ENCODE measurements at places on chromosomes 6 and 20.

GRCh38 chr6:111850295-111850937, 22.8 kb downstream of the FYN start:
- DNase-seq: no peak

- no peak for DNase-seq
Measured at GRCh38 chr6:20605061-20605460, 70.8 kb downstream of the CDKAL1 start.

DNA sequence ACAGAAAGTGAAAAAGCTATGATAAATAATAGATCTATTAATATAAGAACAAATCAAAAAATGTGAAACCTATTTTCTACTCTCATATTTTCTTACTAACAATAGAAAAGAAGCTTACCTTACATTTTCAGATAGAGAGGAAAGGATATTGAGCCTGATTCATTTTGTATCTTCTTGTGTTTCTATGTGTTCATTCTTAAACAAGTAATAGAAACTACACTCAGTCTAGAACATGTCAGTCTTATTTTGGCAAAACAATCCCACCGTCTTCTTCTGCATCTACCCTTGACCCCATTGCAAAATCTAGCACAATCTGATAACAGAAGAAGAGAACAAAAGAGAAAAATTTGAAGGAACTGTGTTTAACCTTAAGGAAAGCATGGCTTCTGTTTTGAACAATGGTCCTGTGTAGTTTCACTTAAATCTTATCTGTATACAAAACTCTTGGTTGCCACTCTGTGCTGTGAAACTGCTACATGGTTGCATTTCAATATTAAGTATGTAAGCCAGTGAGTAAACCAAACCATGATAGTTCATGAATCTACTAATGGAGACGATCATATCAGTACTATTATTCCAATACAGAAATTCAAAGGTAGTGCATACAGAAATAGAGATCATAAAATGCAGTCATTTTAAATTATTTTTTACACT, 69.5 kb upstream of the LGSN start:
- DNase-seq: no peak

- no peak for DNase-seq
Measured at GRCh38 chr20:38120625-38120988, 44.5 kb downstream of the TGM2 start.

DNA sequence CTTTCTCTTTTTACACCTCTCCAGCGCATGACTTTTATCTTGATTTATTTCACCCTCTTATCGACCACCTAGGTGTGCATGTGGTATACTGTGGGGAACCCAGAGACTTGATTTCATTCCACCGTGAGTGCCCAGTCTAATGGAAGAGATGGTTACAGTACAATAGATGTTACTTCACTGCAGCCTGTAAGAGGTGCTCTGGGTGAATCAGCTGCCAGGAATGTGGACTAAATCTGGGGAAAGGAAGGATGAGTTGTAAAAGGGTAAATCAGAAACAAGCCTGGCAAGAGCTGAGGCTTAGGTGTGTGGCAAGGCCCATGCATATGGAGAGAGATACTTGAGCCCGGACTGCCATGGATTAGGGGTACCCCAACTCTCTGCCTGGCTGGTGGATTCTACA, 7.4 kb downstream of the STK35 start:
- no peak for DNase-seq

- no peak for DNase-seq
Measured at GRCh38 chr20:59752704-59753460, 148.5 kb downstream of the PHACTR3 start.

DNA sequence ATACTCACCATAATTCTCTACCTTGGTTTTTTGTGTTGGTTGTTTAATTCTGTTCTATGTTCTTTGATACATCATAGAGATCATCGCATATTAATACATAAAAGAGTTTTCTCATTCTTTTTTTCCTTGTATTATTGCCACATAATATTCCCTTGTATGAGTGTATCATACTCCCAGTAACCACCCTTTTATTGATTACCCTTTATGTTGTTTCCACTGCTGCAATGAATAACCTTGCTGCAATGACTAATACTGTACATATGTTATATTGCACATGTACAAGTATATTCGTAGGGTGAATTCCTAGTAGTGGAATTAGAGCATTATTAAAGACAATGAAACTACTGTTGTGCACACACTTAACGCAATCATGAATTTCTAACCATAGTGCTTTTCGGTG, 9.1 kb upstream of the SF3B5 start:
- DNase-seq: no peak

DNA sequence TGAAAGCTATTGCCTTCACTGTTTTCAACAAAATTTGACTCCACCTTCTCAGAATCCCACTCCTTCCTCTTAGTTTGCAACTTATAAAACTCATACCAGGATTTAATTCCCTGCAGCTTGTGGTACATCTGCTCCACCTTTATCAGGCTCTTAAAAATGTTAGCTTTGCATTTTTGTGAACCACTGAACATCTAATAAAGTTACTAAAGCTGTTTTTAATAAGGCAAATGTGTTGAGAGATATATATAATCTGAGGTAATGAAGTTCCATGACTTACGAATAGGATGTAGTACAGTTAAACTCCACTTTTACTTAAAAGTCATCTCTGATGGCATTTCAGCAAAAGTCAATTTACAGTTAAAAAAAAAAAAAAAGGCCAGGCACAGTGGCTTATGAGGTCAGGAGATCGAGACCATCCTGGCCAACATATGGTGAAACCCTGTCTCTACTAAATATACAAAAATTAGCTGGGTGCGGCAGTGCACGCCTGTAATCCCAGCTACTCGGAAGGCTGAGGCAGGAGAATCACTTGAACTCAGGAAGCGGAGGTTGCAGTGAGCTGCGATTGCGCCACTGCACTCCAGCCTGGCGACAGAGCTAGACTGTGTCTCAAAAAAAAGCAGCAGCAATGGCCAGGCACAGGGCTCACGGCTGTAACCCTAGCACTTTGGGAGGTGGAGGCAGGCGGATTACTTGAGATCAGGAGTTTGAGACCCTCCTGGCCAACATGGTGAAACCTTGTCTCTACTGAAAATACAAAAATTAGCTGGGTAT, 106.2 kb downstream of the KIF13A start:
- DNase-seq: no peak

GRCh38 chr6:50845499-50846143, 26.9 kb downstream of the TFAP2B start:
- no peak for DNase-seq

DNA sequence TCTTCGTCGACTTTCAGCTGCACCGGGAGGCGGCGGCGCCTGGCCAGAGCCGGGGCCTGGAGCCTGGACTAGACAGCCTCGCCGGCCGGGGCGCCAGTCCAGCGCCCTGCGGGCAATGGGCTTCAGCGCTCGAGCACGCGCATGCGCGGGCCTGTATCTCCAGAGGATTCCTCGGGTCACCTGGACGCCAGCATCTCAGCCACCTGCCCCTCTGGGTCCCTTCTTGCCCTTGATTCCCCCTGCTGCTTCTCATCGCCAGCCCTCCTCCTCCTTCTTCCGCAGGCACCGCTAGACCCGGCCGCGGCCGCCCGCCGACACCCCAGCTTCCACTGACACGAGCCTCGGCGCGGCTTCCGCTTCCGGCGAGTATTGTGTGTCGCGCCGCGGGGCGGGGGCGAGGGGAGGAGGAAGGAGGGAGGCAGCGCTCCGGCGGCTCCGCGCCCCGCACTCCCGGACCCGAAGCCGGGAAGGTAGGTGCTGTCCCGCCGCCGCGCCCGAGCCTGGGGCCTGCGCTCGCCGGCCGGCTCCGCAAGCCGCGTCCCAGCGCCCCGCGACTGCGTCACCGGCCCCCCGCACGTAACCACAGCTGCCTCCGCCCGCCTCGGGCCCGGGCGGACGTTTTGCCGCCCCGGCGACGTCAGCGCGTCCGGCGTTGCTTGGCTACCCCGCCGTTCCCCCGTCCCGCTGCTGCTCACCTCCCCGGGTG, at the start of gene TRIM39:
Gene TRIM39, plus strand, starts transcription at position 402 of the 706 bp plus-strand sequence. CDS start 2,391 bp downstream, outside the sequence.
- DNase-seq: peak; percentile 82

GRCh38 chr6:14863902-14864850, 381.7 kb upstream of the JARID2 start:
- no peak for DNase-seq

- no peak for DNase-seq
Measured at GRCh38 chr20:9021699-9022098, 47.2 kb upstream of the PLCB4 start.

DNA sequence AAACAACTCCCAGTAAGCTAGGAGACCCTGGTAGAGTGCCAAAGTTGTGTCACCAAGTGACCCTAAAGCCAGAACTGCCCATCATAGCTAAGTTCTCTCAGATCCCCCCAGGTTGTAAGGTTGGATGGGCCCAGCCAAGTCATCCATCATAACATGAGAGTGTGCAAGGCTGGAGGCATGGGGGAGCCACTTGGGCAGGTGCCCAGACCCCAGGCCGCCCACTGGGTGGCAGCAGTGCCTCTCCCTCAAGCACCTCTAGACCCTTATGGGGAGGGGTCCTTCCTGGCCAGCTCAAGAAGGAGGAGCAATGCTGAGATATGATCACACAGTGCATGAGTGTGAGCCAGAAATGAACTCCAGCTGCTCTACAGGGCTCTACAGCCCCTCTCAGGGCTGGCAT, 154.5 kb downstream of the MYLK4 start:
- DNase-seq: no peak

DNA sequence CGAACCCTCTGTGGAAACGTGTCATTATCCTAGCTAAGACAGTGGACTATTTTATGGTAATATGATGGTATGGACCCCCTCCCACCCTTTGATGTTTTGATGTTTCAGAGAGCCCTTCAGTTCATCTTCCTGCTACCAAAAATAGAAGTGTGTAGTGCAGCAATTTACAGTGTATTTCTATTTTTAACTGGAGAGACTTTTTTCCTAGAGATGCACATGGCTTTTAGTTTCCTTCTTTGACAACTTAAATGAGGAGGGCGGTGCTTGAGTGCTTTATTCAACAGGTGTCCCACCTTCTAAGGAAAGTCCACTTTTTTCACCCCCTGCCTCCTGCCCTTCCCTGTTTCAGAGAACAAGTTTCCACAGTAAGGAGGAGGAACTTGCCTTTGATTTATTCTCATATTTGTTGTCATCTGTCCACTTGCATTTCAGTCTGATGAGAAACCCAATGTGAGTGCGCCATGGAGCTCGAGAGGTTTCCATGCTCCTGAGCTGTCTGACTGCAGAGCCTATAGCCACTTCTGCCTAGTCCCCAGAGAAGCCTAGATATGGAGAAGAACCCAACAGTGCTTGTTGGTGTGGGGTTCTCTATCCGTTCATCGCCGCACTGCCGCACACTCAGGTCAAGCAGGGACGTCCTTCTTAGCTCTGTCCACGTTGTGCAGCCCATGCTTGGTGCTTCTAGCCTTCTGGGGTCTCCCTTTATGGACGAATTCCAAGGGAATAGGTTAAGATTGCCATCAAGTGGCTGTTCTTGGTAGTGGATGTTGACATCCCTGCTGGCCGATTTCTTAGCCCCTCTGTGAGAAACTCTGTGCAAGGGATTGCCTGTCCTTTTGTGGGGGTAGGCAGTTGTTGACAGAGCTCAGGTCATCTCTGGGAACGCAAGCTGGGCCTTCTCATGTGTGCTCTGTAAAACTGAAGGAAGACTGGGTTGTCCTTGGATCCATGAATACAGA, 144.2 kb downstream of the JARID2 start:
- DNase-seq: no peak

DNA sequence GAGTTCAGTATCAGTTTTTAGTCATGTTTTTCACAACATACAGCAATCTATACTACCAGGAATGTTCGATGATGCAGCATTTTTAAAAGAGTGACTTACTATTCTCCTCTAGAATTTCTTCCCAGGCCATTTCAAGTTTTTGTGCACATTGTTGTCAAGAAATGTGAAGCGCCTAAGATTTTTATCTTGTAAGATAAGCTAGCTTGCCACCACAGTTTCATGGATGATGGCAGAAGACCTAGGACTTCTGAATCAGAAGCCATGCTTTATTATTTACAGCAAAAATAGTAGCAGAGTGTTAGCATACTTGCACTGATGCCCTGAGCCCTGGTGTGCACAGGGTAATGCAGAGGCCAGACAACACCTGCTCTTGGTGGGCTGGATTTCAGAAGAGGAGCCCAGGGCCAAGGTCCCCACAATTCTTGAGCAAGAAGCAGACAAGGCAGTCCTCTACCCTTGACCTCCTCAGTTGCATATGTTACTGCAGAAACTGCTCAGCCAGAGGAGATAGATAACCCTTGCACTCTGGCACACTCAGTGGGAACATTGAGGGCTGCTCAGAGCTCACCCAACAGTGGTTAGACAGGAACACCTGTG, 99.2 kb downstream of the QKI start:
- no peak for DNase-seq

DNA sequence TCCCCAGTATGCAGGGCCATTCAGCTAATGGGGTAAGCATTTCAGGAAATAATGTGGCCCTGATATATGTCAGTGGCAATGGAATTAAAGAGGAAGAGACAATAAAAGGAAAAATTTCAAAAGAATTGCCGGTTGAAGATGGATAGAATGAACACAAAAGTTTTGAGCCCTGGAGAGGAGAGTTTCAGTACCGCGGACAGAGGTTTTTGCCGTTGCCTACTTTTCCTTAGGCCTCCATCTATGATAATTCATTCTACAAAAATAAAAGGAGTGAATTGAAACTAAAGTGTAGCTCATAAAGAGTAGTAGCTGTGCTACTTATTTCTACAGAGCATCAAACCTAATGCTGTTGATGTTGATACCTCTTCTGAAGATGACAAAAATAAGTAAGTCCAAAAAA, 140.7 kb downstream of the RNASET2 start:
- no peak for DNase-seq

GRCh38 chr20:58883241-58883691, 30.8 kb downstream of the GNAS start:
- no peak for DNase-seq

DNA sequence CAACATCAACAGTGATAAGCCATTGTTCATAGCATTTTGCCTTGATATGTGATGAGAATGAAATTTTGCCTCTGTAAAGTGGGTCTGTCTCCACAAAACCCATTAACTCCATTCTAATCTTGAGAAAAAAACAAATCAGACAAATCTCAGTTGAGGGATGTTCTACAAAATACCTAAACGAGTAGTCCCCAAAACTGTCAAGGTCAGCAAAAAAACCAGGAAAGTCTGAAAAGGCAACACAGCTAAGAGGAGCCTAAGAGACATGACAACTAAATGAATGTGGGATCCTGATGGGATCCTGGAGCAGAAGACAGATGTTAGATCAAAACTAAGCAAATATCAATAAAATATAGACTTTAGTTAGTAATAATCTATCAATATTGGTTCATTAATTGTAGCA, 431.6 kb upstream of the SPTLC3 start:
- no peak for DNase-seq

DNA sequence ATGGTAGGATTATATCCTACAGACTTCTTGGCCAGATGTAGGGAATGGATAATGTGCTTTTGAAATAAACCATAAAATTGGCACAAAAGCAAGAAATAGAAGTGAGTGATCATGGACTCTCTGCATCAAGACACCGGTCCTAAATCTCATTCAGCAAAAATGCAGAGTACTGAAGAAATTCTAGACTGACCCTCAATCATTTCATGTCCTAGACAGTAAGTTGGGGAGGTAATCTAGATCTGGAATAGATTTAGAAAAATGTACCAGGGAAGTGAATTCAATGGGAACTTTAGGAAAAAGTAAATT, 69.7 kb upstream of the ADTRP start:
- no peak for DNase-seq

GRCh38 chr6:40148882-40149573, 214.8 kb upstream of the MOCS1 start:
- no peak for DNase-seq

- DNase-seq: no peak
Measured at GRCh38 chr6:3139090-3139903, 18.0 kb downstream of the TUBB2A start.

- no peak for DNase-seq
Measured at GRCh38 chr20:50478162-50478990, 31.8 kb upstream of the PTPN1 start.
